Left hindlimb (tissue), 1 donor: ENCODE measurements at places on chromosomes 12 and 14.

DNA sequence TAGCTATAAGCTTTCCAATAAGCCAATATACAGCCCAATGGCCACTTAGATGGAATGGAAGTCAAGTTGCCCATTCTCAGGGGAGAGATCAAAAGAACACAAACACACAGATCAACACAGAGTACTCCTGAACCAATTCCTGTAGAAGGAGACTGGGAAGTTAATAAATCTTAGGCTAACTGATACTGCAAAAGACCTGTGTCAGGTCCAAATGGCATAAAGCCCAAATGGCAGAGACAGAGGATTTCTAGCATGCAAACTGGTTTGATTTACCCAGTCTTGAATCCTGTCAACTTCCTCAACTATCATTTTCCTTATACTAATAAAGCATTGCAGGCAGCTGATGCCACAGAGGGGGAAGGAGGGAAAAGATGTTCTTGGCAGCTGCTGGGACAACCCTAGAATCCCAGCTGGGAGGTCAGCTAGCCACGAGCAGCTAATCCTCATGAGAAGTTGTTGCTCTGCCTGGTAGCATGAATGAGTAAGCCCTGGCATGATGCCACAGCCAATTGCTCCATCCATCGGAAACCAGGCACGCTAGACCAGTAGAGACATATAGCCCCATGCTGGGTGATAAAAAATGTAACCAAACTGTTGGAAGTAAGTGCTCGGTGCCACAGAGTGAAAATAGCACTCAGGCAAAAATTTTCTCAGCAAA, 26.2 kb downstream of the ANG start:
- DNase-seq, result no peak

DNA sequence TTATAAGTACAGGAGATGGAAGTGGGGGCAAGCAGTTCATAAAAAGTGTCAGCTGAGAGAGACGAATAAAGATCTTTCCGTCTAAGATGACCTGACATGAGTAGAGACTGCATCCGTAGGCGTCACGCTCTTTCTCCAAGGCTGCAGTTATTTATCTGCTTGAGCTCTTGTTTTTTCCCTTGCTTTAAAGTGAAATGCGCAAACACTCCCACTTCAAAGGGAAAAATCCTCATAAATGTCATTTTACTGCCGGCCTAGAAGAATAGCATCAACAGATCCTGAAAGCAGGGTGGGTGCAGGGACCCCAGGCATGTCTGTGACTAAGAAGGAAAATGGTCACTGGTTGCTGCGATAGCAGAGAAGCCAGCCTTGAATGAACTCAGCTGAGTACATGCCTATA, 647.4 kb downstream of the MED13L start:
- DNase-seq, result no peak

DNA sequence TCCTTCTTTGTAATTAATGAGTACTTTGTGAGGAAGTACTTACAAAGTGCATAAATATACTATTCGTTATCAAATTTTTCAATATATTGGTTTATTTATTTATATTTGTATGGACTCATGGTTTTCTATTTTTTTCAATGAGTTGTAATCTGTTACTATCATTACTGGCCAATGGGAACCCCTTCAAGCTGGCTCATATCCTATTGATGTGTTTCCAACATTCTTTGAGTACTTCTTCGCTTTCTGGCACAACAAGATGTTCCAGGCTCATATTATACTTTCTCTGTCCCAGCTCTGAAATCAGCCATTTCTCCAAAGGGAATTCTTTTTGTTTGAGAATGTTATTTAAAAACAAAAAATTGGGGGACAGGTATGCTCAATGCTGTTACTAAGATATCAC, 17.5 kb downstream of the YBX3 start:
- no peak for DNase-seq

GRCh38 chr12:13313886-13314285, 117.4 kb downstream of the EMP1 start:
- no peak for DNase-seq

GRCh38 chr12:132282950-132283771, 46.2 kb downstream of the GALNT9 start:
- no peak for DNase-seq

DNA sequence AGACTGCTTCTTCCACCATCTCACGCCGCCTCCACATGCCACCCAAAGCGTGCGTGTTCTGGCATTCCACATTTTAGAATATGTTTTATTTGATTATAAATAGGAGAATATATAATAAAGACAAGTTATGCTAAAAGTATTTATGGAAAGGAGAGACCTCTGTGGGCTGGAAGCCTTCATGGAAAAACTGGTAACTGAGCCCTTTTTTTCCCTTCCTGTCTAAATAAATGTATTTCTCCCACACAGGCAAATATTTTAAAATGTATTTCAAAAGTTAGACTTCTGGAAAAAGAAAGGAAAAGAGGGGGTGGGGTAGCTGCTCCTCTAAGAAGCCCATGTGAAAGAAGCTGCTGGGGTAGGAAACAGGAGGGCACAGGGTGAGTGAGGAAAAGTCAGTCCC, 16.1 kb upstream of the NR4A1 start:
- no peak for DNase-seq

DNA sequence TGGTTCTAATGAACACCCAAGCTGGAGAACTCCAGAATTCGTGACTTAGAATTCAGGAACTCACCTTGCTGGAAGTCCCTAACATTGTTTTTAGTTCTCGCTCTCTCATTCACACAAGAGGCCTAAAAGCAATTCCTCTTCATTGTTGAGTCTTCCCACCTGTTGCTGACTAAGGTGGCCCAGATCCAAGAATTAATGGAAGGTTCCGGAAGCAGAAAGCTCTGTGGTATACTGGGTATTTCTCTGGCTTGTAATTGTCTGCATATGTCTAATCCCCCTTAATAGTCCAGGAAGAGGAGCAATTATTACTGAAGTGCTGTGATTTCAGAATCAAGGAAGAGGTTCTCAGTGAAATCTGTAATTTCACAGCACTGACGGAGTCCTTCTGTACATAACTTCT, 31.4 kb downstream of the TMEM233 start:
- DNase-seq, result no peak

DNA sequence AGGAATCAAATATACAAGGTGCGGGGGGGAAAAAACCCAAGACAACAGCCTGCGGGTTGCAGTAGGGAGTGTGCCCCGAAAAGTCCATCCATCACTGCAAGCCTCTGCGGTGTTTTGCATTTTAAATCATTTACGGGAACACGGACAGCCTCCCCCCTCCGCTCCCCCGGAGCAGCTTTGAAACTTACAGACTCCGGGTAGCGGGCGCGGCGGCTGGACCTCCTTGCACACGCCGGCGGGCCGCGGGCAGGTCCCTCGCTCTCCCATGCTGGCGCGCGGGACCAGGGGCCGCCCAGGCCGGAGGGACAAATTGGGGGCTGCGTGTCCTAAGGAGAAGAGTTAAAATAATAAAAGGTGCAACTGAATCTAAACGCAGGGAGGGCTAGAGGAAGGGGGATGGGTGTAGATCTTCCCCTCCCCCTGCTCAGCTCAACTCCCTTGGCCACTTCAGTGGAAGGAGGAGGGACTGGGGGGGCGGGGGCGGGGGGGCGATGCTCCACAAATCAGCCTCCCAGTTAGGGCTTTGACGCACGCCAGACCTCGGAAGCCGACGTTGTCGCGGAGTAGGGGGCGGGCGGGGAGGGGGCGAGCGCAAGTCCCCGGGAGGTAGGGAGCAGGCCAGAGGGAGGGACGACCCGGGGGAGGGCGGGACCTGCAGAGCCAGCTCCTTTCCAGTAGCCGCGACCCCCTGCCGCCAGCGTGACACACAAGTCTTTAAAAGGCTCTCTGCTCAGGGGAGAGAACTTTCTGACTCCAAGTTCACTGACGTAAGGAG, at the start of gene KCNJ8:
Gene KCNJ8 (minus strand): TSS at position 349 of the 775 bp plus-strand sequence. CDS start 1,090 bp downstream, outside the sequence.
- DNase-seq, result peak; percentile 88
